BJ (cell line): ENCODE measurements at places on chromosomes 7 and 10.

- DNase-seq, result no peak
Measured at GRCh38 chr10:101901340-101901739, 57.7 kb upstream of the KCNIP2 start.

- DNase-seq, result no peak
Measured at GRCh38 chr10:2081501-2081900, 344.2 kb upstream of the ADARB2 start.

DNA sequence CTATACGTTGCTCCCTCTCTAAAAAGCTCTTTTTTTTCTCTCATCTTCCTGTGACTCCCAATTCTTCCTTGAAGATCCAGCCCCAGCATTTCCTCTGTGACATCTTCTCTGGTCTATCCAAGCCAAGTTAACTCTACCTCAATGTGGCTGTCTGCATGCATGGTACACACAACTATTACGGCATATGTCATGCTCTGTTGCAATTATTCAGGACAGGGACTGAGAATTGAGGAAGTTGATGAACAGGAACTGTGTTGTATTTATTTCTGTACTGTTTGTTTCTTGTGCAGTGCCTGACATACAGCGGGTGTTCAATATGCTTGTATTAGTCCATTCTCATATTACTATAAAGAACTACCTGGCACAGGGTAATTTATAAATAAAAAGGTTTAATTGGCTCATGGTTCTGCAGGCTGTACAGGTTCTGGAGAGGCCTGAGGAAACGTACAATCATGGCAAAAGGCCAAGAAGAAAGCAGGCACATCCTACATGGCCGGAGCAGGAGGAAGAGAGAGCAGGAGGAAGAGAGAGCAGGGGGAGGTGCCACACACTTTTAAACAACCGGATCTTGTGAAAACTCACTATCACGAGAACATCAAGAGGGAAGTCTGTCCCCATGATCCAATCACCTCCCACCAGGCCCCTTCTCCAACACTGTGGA is 6.3 kb downstream of the TRPV5 start:
- DNase-seq, result no peak

- no peak for DNase-seq
Measured at GRCh38 chr7:11416641-11417458, 415.1 kb downstream of the THSD7A start.

GRCh38 chr10:44854693-44855350 is 56.3 kb upstream of the TMEM72 start:
- DNase-seq, result no peak

- DNase-seq, result no peak
Measured at GRCh38 chr10:121080281-121080891, 229.2 kb downstream of the WDR11 start.

DNA sequence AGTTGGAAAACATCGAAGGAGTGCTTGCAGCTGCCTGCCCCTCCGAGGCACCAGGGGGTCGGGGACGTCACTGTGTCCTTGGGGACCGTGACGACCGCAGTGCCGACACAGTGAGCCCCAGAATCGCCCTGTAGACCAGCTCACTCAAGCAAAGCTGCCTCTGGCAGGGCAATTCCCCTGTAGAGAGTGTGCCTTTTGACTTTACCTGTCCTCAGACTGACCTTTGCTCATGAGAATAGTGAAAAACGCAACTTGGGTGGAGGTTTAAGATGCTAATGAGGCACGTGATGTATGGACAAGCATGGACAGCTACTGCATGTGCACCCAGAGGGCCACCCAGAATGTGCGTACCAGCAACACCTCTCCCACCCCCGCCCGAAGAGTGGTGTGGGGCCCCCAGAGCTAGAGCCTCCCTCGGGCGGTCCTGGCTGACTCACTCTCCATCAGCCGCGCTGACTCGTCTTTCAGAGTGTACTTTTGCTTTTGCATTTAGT is 271.9 kb downstream of the ADARB2 start:
- no peak for DNase-seq

GRCh38 chr10:43264965-43265798 is 1.7 kb downstream of the RASGEF1A start:
- no peak for DNase-seq

- no peak for DNase-seq
Measured at GRCh38 chr10:74854610-74855009, 28.2 kb downstream of the KAT6B start.

DNA sequence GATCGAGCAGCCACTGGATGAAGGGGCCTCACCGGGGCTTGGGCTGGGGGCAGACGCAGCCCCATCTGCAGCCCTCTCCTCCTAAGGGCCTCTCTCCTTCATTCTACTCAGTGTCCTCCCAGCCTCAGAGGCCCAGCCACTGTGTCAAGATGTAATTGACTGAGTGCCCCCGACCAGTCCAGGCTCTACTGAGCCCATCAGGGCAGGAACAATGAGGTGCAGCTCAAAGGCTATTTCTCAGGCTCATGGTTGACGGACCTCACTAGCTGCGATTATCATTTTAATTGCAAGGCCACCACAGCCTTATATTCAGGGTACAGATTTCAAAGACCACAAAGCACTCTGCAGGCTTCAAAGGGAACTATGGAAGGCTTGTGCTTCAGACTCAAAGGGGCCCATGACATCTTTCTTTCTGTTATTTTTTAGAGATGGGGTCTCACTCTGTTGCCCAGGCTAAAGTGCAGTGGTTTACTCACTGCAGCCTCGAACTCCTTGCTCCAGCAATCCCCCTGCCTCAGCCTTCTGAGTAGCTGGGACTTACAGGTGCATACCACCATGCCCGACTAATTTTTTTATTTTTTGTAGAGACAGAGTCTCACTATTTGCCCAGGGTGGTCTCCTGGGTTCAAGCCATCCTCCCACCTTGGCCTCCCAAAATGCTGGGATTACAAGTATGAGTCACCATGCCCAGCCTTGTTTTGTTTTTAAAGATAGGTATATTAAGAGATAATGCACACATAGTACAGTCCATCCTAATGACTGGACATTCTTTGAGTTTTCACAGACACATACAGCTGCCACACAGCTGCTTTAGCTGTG is 23.7 kb downstream of the SLC29A3 start:
- no peak for DNase-seq

GRCh38 chr7:157837561-157837960 is 500.8 kb downstream of the DNAJB6 start:
- no peak for DNase-seq

DNA sequence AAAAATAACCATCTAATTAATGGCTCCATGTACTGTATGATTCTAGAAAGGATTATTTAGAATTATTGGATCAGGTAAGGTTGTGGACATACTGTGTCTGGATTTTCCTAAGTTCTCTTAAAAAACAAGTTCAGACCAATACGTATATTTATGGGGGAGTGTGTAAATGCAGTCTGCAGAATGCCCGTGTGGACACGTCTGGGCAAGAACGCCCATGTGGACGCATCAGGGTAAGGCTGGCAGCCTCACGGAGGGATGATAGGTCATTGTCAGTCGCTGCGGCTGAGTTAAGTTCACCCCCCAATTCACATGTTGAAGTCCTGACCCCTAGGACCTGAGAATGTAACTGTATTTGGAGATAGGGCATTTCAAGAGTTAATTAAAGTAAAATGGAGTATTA is 160.0 kb upstream of the SHH start:
- no peak for DNase-seq

GRCh38 chr7:18689551-18689950 is 194.0 kb downstream of the HDAC9 start:
- DNase-seq, result no peak

DNA sequence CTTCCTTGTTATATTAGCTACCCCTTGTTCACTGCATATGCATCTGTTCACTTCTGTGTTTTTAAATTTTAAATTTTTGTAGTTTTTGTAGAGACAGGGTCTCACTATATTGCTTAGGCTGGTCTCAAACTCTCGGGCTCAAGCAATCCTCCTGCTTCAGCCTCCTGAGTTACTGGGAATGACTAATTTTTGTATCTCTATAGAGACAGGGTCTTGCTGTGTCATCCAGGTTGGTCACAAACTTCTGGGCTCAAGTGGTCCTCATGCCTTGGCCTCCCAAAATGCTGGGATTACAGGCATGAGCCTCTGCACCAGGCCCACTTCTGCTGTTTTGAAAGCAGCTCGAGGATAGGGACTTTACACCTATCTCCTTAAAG is 64.6 kb downstream of the PRTFDC1 start:
- no peak for DNase-seq

DNA sequence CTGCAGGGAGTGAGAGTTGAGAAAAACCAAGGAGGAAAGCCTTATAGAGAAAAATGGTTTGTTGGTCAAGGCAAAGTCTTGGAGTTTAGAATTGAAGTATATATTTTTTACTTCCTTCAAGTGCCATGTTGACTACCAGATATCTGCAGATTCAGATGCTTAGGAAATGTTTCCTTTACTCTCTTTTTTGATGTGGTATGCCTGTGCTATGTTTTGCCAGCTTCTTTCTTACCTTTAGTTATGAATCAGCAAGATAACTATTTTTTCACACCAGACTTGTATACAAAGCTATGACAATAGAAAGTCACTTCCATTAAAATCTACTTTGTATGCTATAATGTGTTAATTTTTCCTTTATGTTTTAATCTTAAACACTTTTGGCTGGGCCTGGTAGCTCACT is 3.6 kb downstream of the R3HCC1L start:
- no peak for DNase-seq

DNA sequence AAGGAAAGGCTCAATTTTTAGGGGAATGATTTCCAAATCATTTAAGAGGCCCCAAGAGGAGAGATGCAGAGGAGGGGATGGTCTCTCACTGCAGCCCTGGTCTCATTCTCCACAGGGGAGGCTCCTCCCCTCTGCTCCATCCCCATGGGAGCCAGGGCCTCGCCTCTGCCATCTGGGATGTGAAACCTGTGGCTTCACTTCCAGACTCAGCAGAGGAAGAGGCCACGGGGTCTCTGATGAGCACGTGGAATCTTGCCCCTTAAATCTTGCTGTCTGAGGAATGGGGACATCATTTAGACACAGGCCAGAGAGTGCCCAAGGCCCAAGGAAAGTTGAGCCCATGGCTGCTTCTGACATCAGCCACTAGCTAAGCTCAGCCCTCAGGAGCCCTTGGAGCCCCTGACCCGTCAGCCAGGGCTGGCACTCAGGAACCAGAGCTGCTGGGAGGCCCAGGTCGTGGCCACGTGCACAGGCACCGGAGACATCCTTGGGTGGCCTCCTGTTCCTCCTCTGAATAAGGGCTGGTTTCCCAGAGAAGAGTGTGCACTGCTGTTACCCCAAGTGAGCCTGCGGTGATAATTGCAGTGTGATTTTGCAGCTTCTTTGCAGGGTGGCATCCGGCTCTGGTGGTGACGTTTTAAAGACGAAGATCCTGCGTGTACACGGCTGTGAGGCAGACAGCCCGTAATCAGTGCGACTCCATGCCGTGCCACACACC is 50.5 kb downstream of the VIPR2 start:
- no peak for DNase-seq

- no peak for DNase-seq
Measured at GRCh38 chr10:45532480-45532879, 140.1 kb downstream of the ZFAND4 start.

- no peak for DNase-seq
Measured at GRCh38 chr7:31475368-31475767, 38.5 kb upstream of the ITPRID1 start.

GRCh38 chr10:103616705-103617601 is 123.4 kb downstream of the NEURL1 start:
- DNase-seq, result peak; percentile 86

GRCh38 chr10:29643771-29644501 is 9.2 kb upstream of the SVIL start:
- DNase-seq, result no peak

DNA sequence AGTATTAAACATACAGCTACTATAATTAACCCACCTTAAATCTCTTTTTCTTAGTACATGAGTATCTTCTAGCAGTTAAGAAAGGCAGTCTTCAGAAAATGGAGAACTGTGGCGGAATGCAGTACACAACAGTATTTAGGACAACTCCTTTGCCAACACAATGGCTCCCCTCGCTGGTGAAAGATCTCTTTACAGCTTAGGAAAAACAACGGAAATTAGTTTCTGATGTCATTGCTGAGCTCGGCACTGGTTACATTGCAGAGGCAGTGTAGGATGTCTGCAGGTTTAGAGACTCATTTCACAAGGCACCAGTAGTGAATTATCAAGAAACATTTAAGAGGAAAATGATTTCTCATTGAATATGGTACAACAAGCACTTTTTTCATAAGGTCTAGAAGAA is 43.4 kb downstream of the GLRX3 start:
- DNase-seq, result peak; percentile 9

DNA sequence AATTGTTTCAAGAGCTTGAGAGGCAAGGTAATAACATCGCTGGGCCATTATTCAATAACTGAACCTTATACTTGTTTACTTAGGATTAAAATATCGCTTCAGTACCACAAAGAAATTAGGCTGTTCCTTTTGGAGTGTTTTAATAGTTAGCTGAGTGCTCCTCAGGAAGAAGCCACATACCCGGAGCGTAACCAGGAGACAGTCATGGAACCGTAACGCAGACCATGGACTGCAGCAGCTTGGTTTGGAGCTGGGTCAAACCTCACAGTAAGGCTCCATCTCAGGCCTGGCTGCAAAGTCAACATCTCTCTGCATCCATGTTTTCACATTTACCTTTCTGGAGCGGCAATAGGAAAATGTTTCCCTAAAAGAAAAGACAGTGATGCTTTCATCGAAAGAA is 599.0 kb downstream of the TNS3 start:
- no peak for DNase-seq

- no peak for DNase-seq
Measured at GRCh38 chr10:7039859-7040258, 371.0 kb downstream of the SFMBT2 start.

DNA sequence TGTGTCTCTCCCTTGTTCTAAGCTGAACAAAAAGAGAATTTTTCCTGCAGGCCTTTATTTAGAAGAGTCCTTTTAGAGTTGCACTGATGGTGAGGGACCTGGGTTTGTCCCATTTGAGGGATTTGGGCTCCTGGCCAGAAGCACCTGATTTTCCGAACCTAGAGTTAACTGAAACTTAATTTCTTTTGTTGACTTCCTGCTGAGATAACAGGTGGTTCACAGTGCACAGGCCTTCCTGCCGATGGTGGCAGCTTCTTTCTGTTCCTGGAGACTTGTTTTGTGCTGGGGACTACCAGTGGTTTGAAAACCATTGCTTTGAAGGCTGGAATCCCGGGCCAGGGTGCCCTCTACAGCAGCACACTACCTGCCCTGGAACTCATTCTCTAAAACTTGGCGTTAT is 99.2 kb downstream of the SUGCT start:
- DNase-seq, result no peak

DNA sequence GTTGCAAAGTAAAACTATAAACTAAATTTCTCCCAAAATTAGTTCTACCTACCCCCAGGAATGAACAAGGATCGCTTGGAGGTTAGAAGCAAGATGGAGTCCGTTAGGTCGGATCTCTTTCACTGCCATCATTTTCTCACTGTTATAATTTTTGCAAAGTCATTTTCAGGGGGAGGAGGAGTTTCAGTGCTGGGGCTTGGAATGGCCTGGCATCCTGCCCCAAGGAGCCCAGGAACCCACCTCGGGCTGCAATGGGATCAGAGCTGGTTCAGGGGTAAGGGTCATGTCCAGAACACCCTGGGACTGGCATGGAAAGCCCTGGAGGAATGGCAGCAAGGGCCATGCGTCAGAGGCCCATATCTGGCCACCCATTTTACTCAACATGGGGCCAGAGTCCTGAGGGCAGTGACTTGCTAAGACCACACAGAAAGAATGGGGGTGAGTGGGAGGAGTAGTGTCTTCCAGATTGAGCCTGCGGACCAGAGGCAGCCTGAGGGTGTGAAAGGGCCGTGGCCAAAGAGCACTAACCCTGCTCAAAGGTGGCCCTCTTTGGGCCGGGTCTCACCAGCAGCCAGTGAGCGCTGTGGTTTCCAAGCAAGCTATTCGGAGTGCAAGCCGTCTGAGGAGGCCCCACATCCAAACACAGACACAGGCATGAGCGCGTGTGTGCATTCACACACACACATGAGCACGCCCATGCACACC is 31.8 kb downstream of the GPRIN2 start:
- peak; percentile 31 for DNase-seq

- no peak for DNase-seq
Measured at GRCh38 chr7:116726713-116727431, 54.9 kb downstream of the MET start.
